ENCODE measurements at places on chromosomes 5 and 9. TPM values are rescaled to one million over a fixed set of nuclear protein-coding genes. Genes with fewer than 3 reads are reported as not detected.

The CDH12 gene
- not detected for total RNA-seq

DNA sequence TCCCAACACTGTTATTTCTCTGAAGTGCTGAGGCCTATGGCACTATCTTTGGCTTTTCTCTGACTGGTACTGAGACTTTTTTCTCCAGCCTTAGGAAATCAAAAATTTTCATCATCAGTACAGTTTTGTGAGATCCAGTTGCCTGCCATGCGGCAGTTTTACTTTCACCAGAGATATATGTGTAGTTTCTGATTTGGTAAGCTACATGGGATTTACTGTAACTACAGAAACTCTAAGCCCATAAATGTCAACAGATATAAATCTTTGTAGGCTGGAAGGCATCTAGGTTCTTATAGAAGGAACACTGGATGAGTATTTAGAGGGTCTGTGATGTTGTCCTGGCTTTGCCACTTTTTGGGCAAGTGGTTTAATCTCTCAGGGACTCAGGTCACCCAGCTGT, 69.0 kb downstream of the DOCK2 start:
- no peaks in the 10 kb centered on the region for H3K27me3 ChIP-seq
- H3K4me3 ChIP-seq: no peak overlapping the region
- H3K36me3 ChIP-seq: peaks cover 28% of the 10 kb centered on the region

The SGCD gene
- not detected for total RNA-seq

- H3K27me3 ChIP-seq: peaks cover 4% of the 10 kb centered on the region
- H3K36me3 ChIP-seq: peaks cover 10% of the 10 kb centered on the region
- peaks cover 12% of the 10 kb centered on the region for H3K4me1 ChIP-seq
- no peak for DNase-seq
- no peak overlapping the region for H3K27ac ChIP-seq
- H3K4me3 ChIP-seq: no peak overlapping the region
Measured at GRCh38 chr9:121282277-121283079, 14.5 kb downstream of the GSN start.

The FIBCD1 gene
- total RNA-seq: not detected

DNA sequence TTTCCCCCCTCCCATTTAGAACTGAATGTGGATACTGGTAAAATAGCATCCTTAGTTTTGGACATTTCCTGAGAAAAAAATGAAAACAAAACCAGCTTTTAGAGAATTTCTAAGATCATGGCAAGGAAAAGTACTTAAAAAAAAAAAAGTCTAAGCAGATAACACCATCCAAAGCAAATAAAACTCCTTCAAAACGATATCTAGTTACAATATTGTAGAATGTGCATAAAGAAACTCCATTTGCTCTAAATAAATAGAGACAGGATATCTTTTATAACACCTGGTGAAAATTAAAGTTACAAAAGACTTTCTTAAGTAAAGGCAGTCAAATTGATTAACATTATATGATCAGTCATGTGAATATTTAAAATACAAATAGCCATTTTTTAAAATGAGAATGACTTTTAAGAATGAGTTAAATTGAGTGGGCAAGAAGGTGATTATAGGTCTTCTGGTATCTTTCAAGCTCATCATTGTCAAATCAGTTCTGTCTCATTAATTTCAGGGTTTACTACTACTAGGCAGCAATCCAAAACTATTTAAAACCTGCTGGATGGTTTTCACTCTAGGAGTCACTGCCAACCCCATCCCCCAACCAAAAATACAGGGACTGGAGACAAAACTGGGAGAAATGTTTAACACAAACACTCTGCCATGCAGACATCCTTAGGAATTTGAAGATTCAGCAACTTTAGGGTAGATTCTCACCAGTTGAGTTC, 382.6 kb downstream of the ADGRV1 start:
- no peak overlapping the region for H3K4me3 ChIP-seq
- no peak overlapping the region for H3K27ac ChIP-seq
- H3K36me3 ChIP-seq: peaks cover 5% of the 10 kb centered on the region
- peaks cover 4% of the 10 kb centered on the region for H3K4me1 ChIP-seq
